ENCODE measurements at places on chromosomes 1 and 21.

- no peak for DNase-seq
Measured at GRCh38 chr1:111879081-111879480, 110.4 kb downstream of the KCND3 start.

DNA sequence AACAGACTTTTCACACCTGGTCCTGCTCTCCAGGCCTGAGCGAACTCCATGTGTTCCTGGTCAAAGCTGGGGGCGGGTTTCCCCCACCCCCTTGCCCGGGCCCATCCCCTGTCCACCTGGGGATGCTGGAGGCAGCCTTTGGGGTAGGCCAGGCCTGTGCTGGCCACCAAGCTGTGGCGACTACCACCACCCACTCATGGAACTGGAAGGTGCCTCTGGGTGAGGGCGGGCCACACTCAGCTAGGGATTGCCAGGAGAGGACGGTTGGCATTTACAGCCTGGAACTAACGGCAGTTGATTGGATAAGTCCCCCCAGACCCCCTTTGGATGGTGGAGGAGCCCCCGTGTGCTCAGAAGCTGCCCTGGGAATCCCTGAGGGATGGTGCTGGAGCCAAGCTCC is 7.9 kb downstream of the S100B start:
- no peak for DNase-seq

DNA sequence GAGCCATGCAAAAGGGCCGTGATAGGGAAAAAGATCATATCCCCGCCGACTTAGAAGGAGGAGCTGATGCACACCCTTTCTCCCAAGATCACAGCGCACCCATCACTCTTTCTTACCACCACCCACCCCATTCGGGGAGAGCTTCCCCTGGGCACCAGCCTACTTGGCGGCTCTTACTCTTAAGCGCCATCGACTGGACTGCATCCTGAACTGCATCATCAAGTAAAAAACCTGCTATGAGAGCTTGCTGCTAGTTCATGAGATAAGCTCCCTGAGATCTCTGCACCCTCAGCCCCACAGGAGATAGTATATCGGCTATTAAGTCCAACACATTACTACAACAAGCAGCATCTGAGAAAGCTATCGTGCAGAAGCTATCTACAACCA is 125.1 kb downstream of the BARHL2 start:
- DNase-seq, result no peak

DNA sequence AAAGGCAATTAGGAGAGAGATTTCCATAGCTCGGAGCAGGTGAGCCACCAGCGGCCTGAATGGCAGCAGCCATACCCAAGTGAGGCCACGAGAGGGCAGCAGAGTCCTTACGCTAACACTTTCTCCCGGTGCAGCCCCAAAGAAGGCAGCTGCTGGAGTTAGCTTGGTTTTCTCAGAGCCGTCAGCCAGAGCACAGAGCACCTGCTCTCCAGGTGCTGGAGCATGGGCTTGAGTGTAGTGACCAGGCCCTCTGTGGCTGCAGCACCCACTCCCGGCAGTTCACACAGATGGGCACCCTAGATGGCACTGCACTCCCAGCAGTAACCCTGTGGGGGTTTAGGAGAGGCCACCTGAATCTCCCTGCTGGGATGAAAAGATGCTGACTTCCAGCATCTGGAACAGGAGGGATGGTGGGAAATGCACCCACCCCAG is 45.8 kb downstream of the TMCC2 start:
- peak; percentile 74 for DNase-seq

- no peak for DNase-seq
Measured at GRCh38 chr1:29758781-29759499, 522.6 kb downstream of the PTPRU start.

DNA sequence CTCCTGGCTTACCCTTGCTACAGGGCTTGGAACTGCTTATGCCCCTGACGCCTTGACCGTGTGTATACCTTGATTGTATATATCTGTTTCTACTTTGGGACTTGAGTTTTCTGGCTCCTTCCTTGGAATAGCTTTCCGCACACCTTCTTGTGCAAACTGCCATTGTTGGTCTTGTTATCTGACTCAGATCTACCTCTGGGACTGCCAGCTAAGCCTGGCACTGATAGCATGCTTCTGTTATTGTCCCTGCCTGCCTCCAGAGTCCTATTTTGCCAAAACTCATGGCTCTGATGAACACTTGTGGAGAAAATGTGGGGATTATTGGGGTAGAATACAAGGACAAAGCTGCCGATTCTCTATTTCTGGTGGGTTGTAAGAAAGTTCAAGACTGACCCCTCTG is 15.4 kb downstream of the FMOD start:
- no peak for DNase-seq

GRCh38 chr1:246383239-246383589 is 123.9 kb downstream of the SMYD3 start:
- no peak for DNase-seq

DNA sequence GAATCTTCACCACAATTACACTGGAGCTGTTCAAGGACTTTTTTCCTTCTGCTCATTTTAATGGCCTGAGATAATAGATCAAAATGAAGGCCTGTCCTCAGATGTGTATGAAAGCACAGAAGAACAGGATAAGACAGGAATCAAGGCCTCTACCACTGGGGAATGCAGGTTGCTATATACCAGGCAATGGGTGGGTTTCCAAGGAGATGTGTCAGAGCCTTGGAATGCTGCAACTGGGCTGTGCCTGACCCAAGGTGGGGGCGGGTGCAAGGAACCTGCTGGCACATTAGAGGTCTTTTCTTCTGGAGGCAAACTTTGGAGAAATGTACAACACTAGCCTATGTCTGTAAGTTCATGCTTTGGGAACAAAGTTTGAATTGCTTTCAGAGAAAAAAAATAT is 21.7 kb upstream of the LAMC2 start:
- no peak for DNase-seq

DNA sequence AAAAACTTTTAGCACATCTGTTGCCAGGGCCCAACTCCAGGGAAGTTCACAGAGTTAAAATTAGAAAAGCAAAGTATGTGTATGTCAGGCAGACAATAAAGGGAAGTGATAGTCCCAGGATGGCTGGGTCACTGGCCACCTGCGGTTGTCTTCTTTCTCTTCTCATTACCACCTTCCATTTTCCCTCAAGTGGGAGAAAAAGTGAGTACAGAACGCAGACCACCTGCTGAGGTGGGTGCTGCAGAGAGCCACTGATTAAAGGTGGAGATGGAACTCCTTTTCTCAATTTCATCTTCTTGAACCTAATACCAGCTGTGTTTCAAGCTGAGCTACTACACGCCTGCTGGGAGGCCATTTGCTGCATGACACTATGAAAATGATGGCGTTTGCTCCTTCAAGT is 88.8 kb upstream of the PDE4B start:
- DNase-seq, result no peak

DNA sequence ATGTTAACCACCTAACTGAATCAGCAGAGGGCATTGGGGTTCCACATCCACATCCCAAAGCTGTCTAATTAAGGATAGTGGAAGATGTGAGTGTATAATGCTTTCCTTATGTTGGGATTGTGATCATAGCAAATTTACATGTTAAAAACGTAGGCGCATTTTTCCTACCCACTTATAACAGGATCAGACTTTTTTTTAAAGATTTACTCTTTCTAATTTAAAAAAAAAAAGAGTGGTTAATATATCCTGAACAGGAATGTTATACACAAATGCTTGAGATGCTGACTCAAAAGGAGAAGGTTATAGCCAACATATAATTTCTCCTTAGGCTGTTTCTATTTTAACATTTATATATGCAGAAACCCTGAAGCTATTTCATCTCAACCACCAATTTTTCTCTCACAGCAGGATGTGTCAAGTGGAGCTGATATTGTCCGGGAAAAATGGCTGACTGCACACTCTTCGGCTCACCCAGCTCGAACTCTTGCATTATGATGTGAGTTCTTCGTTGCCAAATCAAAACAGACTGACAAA is 40.3 kb downstream of the RGS5 start:
- no peak for DNase-seq

DNA sequence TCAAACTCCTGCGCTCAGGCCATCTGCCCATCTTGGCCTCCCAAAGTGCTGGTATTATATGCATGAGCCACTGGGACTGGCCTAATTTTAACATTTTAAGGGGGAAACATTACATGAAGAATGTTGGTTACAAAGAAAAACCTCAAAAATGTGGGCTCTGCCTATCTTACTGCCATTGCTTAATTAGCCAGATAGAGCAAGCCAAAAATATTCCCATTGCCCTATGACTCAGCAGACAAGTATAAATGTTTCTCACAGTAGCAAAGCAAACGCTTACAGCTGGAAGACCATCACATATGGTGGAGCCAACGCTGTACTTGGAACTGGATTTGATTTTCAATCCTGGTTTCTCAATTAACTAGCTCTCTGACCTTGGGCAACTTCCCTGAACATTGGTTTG is 502.0 kb downstream of the SMYD3 start:
- no peak for DNase-seq

GRCh38 chr1:240151136-240151735 is 59.6 kb downstream of the FMN2 start:
- DNase-seq, result no peak

- no peak for DNase-seq
Measured at GRCh38 chr1:173193639-173194038, 13.5 kb downstream of the TNFSF4 start.

- DNase-seq, result no peak
Measured at GRCh38 chr21:44699502-44700001, 2.6 kb downstream of the KRTAP10-12 start.

DNA sequence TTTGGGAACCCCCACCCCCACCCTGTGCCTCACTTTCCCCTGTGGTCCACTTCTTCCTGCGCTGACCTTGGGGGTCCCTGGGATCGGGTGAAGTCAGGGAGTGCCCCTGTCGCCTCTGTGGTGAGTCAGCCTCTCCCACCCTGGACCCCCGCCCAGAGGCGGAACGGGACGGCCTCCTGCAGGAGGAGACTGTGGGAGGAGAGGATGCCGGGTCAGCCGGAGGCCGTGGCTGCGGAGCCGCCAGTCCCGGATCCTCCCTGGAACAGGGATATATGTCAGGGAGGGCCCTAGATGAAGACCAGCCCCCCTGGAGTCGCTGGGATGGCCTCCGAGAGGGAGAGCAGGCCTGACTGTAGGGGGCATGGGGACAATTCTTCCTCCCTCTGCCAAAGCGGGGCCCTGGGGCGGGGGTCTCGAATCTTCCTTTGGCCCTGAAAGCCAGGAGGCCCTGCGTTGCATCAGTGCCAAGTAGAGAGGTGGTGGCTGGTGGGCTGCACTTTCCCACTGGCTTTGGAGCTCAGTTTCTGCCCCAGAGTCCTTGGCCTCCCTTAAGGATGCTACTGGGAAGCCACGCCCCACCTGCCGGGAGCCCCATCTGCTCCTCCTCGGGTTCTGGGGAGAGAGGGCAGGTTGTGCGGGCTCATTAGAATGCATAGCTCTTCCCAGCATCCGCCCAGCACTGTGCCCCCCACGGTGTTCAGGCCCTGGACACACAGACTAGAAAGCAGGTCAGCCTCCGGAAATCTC is 930 bp downstream of the ARHGEF10L start:
- no peak for DNase-seq

DNA sequence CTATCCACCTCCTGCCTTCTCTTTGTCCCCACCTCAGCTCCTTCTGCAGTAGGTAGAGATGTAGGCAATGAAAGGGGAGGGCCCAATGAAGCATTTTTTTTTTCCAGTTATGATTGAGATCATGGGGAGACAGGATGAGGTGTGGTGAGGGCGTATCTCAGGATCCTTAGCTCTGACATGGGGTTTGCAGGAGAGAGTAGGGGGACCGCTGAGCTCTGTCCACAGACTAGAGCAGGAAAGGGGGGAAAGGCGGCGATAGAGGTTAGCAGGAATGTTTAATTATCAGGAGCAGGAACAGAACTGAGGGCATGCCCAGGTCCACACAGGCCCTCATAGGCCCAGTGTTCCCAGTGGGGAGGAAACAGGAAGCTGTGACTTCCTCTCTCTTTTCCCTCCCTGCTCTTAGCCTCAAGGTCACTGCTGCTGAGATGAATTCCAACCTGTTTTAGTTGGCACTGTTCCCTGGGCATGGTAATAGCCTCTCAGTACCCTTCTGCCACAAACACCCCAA is 901 bp upstream of the RXFP4 start:
- no peak for DNase-seq

- no peak for DNase-seq
Measured at GRCh38 chr21:33554982-33555344, 12.1 kb downstream of the SON start.

DNA sequence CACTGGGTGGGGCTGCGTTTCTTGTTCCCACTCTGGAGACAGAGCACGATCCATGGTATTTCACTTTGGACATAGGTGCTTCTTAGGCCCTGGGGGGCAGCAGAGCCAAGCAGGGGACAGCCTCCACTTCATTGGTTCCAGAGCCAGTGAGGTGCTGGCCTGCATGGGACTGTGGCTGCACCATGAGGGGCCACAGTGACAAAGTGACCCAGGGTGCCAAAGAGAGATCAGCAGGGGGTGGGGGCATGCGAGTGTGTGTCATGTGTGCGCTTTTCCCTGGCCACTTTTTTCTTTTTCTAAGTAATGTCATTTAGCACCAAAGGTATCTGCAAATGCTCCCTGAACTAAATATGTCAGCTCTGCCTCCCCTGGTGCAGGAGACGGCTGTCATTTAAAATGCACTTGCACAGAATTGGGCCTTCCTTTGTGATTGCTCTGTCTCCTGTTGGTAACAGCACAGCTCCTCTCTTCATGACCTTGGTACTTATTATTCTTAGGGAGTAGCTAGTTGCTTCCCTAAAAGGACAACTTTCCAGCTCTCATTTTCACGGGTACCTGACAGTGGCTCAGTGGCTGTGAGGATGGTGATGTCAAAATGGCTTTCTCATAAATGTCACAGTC is 75.5 kb upstream of the VAMP3 start:
- no peak for DNase-seq

GRCh38 chr1:87226341-87226760 is 102.3 kb upstream of the LMO4 start:
- no peak for DNase-seq

GRCh38 chr1:21926814-21927532 is 10.1 kb downstream of the HSPG2 start:
- no peak for DNase-seq

DNA sequence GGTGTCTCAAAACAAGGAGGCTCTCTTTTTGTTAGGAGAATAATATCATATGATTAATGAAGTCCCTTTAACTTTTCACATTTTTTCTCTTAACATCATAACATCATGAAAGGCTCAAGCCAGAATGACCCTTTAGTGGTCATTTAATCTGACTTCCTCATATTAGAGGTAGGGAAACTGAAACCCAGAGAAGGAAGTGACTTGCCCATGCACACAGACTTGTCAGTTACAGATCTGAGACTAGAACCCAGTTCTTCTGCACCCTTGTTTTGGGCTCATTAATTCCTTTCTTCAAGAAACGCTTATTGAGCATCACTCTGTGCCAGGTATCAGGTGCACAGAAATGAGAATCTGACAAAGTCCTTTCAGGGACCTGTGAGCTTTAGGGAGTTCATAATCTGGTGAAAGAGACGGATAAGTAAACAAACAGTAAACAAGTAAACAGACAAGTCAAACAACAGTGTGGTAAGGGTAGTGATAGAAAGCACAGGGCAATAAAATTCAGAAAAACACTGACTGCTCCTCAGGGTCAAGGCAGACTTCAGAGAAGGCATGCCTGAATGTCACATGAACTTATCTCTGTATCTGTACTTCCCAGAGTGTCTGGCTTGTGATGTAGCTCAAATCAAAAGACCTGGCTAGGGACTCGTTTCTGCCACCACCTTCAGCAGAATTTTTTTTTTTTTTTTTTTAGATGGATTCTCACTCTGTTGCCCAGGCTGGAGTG is 38.3 kb upstream of the OSBPL9 start:
- DNase-seq, result no peak
